ENCODE measurements at places on chromosomes 4 and X. TPM values are rescaled to one million over a fixed set of nuclear protein-coding genes. Genes with fewer than 3 reads are reported as not detected.

Gene TREX2
- 1.8 TPM for total RNA-seq

Gene ITIH6
- not detected for total RNA-seq

Gene PAGE2B
- not detected for total RNA-seq

Gene ZNF185
- total RNA-seq = 2.4 TPM

Gene VCX3A
- not detected for total RNA-seq

Gene PABPC4L
- 25.2 TPM for total RNA-seq

Gene XKRX
- total RNA-seq = 0.14 TPM

Gene GEMIN8
- total RNA-seq = 9.7 TPM

Gene CT47A7
- not detected for total RNA-seq

Gene PABPC1L2A
- total RNA-seq = not detected

Gene UGT2A1
- total RNA-seq = not detected
